Diencephalon (tissue), 1 donor: ENCODE measurements at places on chromosomes 12 and 14. TPM values are rescaled to one million over a fixed set of nuclear protein-coding genes. Genes with fewer than 3 reads are reported as not detected.

The DYNC1H1 gene
- 782 TPM for total RNA-seq

The CAPZA3 gene
- total RNA-seq = not detected

The TMTC1 gene
- total RNA-seq = 42.4 TPM

The KRT74 gene
- total RNA-seq = not detected

The GPR65 gene
- total RNA-seq = 0.23 TPM

The POTEM gene
- total RNA-seq = not detected

The ALDH1L2 gene
- total RNA-seq = 8.3 TPM

The GNS gene
- 70.1 TPM for total RNA-seq

The FOXN4 gene
- 0.23 TPM for total RNA-seq

The DNAI7 gene
- 12.0 TPM for total RNA-seq

The PTCSC3 gene
- 0.69 TPM for total RNA-seq

The ING4 gene
- total RNA-seq = 61.6 TPM

The SPTB gene
- total RNA-seq = 28.1 TPM

The GUCY2C gene
- not detected for total RNA-seq

The KRT6B gene
- total RNA-seq = not detected

The ASB2 gene
- total RNA-seq = 1.4 TPM

The RAB15 gene
- 44.1 TPM for total RNA-seq

The SDR9C7 gene
- total RNA-seq = 0.23 TPM

The LRRIQ1 gene
- 25.1 TPM for total RNA-seq

The AVPR1A gene
- 4.6 TPM for total RNA-seq

The PLEKHG7 gene
- total RNA-seq = not detected

The SINHCAF gene
- total RNA-seq = 20.8 TPM

The OTOGL gene
- total RNA-seq = 0.46 TPM

The TEX52 gene
- not detected for total RNA-seq

The HPD gene
- not detected for total RNA-seq

The KLRF1 gene
- 0.46 TPM for total RNA-seq

The PMCH gene
- total RNA-seq = 109 TPM

The LRRK2 gene
- total RNA-seq = 14.3 TPM

The C12orf60 gene
- total RNA-seq = 3.7 TPM

The RTN1 gene
- total RNA-seq = 936 TPM

The TMEM253 gene
- not detected for total RNA-seq

The CCNB1IP1 gene
- total RNA-seq = 66.4 TPM

The WIF1 gene
- total RNA-seq = 11.5 TPM

The SCAF11 gene
- 72.2 TPM for total RNA-seq

The GALNT8 gene
- total RNA-seq = 48.0 TPM

The EXOC3L4 gene
- total RNA-seq = 0.46 TPM

The OLR1 gene
- 16.4 TPM for total RNA-seq

The GOLGA5 gene
- 32.3 TPM for total RNA-seq

The SLC7A7 gene
- 5.3 TPM for total RNA-seq

The MGST1 gene
- 14.5 TPM for total RNA-seq

The EAPP gene
- total RNA-seq = 54.7 TPM

The SENP1 gene
- total RNA-seq = 28.6 TPM

The PTGDR gene
- total RNA-seq = 0.23 TPM

The PIWIL1 gene
- 0.23 TPM for total RNA-seq

The COCH gene
- total RNA-seq = 36.4 TPM

The TRHDE gene
- total RNA-seq = 24.2 TPM

The B4GALNT3 gene
- total RNA-seq = 3.0 TPM

The CCNK gene
- 21.7 TPM for total RNA-seq

The RAD52 gene
- total RNA-seq = 16.6 TPM

The KRT82 gene
- total RNA-seq = not detected

The TAS2R8 gene
- total RNA-seq = 0.69 TPM

The KCNA5 gene
- 12.9 TPM for total RNA-seq

The INF2 gene
- total RNA-seq = 9.7 TPM

The TOMM20L gene
- not detected for total RNA-seq
